Caco-2 (cell line): ENCODE measurements at places on chromosomes 5 and 9.

GRCh38 chr5:147188200-147189108 lies 46.4 kb upstream of the STK32A start:
- no peaks in the 10 kb centered on the region for H3K27me3 ChIP-seq
- H3K36me3 ChIP-seq, result no peaks in the 10 kb centered on the region
- H3K27ac ChIP-seq, result peak overlapping the region; percentile 70
- H3K4me3 ChIP-seq, result no peak overlapping the region

- no peaks in the 10 kb centered on the region for H3K36me3 ChIP-seq
- no peak overlapping the region for H3K4me3 ChIP-seq
- no peak overlapping the region for H3K27ac ChIP-seq
- no peaks in the 10 kb centered on the region for H3K27me3 ChIP-seq
- H3K4me1 ChIP-seq, result no peaks in the 10 kb centered on the region
Measured at GRCh38 chr5:92637247-92637646, 943.8 kb downstream of the NR2F1-AS1 start.

GRCh38 chr9:22049411-22049810 lies 40.3 kb upstream of the CDKN2B start:
- no peak overlapping the region for H3K4me3 ChIP-seq
- peaks cover 22% of the 10 kb centered on the region; the same call in 1 of the 2 replicates for H3K4me1 ChIP-seq
- H3K36me3 ChIP-seq, result no peaks in the 10 kb centered on the region
- no peak for DNase-seq

DNA sequence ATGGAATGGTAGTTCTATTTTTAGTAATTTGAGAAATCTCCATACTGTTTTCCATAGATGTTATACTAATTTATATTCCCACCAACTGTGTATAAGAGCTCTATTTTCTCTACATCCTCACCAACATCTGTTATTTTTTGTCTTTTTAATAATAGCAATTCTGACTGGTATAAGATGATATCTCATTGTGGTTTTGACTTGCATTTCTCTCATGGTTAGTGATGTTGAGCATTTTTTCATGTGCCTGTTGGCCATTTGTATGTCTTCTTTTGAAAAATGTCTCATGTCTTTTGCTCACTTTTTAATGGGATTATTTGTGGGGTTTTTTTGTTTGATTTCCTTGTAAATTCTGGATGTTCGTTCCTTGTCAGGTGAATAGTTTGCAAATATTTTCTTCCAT lies 154.4 kb downstream of the ZSWIM6 start:
- H3K4me3 ChIP-seq, result no peak overlapping the region
- no peaks in the 10 kb centered on the region for H3K4me1 ChIP-seq
- DNase-seq, result no peak

GRCh38 chr9:94743035-94743954 lies 16.8 kb downstream of the AOPEP start:
- H3K4me3 ChIP-seq, result no peak overlapping the region
- H3K27ac ChIP-seq, result no peak overlapping the region
- no peak for DNase-seq
- no peaks in the 10 kb centered on the region for H3K27me3 ChIP-seq
- peaks cover 29% of the 10 kb centered on the region for H3K4me1 ChIP-seq

DNA sequence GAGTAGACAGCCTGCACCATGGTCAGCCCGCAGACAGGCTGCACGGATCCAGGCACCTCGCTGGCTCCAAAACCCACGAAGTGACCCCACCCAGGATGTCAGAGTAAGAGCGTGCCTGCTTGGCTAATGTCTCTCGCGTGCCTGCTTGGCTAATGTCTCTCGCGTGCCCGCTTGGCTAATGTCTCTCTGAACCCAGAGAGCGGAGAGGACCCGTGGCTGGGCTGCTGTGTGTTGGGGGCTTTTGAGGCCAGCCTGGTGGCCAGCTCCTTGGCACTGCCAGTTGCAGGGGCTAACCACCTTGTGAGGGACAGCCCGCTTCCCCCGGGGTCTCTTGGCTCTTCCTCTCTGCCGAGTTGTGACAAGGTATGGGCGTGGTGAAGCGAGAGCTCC lies 8.9 kb upstream of the RXRA start:
- no peak overlapping the region for H3K4me3 ChIP-seq
- H3K4me1 ChIP-seq, result peaks cover 14% of the 10 kb centered on the region
- H3K36me3 ChIP-seq, result no peaks in the 10 kb centered on the region
- H3K27ac ChIP-seq, result no peak overlapping the region
- H3K27me3 ChIP-seq, result no peaks in the 10 kb centered on the region
- no peak for DNase-seq

- H3K4me1 ChIP-seq, result no peaks in the 10 kb centered on the region
- H3K36me3 ChIP-seq, result no peaks in the 10 kb centered on the region
- no peak overlapping the region for H3K27ac ChIP-seq
- H3K4me3 ChIP-seq, result no peak overlapping the region
- no peak for DNase-seq
Measured at GRCh38 chr5:61822584-61822983, 483.4 kb upstream of the KIF2A start.

GRCh38 chr9:89553451-89554010 lies 51.3 kb upstream of the GADD45G start:
- H3K36me3 ChIP-seq, result no peaks in the 10 kb centered on the region
- peaks cover 13% of the 10 kb centered on the region for H3K4me1 ChIP-seq
- no peak for DNase-seq
- no peaks in the 10 kb centered on the region for H3K27me3 ChIP-seq

GRCh38 chr5:132480546-132480892 lies 10.1 kb downstream of the IRF1 start:
- no peaks in the 10 kb centered on the region for H3K36me3 ChIP-seq
- peaks cover 28% of the 10 kb centered on the region for H3K4me1 ChIP-seq
- H3K27ac ChIP-seq, result no peak overlapping the region
- no peak for DNase-seq
- no peaks in the 10 kb centered on the region for H3K27me3 ChIP-seq

- DNase-seq, result peak; percentile 55
- H3K27me3 ChIP-seq, result no peaks in the 10 kb centered on the region
- no peak overlapping the region for H3K4me3 ChIP-seq
- no peak overlapping the region for H3K27ac ChIP-seq
- peaks cover 3% of the 10 kb centered on the region; the same call in 1 of the 2 replicates for H3K4me1 ChIP-seq
Measured at GRCh38 chr5:74212336-74212735, 428.2 kb downstream of the ENC1 start.

DNA sequence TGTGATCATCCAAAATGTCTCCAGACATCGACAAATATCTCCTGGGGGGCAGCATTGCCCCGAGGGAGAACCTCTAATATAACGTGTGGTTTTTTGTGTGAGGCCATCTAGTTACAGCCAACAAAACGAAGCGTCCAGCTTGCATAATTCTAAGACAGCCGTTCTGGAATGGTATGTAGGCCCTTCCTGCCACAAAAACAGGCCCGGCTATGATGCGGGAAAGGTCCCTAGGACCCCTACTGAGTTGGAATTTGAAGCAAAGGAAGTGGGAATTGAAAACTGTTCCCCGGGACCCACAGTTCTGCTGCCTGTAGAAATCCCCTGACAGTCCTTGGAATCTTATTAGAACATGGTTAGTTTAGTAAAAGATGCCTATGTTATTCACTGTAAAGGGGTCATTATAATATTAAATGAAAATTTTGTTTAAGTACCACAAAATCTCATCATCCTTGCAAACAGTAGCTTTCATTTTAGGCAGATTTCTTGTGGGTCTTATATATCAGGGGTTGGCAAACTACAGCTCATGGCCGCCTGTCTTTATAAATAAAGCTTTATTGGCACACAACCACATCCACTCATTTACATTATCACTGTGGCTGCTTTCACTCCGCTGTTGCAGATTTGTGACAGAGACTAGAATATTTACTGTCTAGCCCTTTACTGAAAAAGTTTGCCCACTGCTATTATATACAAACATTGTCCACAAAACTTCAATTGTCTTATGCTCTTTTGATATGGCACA lies 70.7 kb downstream of the MSX2 start:
- H3K27me3 ChIP-seq, result no peaks in the 10 kb centered on the region
- no peaks in the 10 kb centered on the region for H3K36me3 ChIP-seq
- DNase-seq, result no peak
- H3K27ac ChIP-seq, result no peak overlapping the region
- no peaks in the 10 kb centered on the region for H3K4me1 ChIP-seq

DNA sequence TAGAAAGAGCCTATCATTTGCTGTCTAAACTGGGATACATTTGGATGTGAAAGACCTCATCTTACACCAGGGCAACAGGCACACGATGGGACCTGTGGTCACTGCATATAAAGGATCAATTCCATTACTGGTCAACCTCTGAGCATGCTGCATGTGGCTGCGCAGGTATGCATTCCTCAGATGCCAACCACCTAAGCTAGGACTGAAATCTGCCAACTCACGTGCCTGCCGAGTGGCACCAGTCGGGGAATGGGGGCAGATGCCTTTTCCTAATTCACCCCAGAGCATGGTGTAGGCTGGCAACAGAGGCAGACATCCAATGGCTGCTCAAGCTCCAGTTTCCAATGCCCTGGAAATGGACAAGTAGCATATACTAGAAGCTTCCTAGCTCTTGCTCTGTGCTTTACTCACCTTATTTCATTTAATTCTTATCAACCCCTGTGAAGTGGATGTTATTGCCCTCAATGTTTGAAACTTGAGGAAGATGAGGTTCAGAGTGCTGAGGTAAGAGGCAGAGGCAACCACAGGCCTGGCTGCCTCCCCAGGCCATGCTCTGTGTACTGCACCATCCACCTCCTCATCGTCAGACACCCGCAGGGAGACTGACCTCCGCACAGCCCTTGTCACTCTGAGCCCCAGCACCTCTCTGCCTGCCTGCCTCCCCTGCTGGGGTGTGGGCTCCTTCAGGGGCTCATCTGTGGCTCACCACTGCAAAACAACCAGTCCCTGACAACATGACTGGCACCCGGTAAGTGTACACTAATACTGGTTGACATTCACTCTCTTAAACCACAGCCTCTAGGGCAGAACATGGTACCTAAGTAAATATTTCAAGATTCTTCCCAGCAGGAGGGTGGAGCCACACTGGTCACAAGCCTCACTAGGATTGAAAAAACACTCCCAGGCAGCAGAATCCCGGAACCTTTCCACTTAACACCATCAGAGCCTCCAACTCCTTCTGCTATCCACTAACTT lies 228.5 kb downstream of the CRB2 start:
- no peaks in the 10 kb centered on the region for H3K4me1 ChIP-seq
- H3K36me3 ChIP-seq, result no peaks in the 10 kb centered on the region; the same call in 1 of the 2 replicates

GRCh38 chr5:607541-608428 lies 4.4 kb upstream of the CEP72 start:
- H3K27ac ChIP-seq, result no peak overlapping the region
- no peaks in the 10 kb centered on the region for H3K27me3 ChIP-seq

DNA sequence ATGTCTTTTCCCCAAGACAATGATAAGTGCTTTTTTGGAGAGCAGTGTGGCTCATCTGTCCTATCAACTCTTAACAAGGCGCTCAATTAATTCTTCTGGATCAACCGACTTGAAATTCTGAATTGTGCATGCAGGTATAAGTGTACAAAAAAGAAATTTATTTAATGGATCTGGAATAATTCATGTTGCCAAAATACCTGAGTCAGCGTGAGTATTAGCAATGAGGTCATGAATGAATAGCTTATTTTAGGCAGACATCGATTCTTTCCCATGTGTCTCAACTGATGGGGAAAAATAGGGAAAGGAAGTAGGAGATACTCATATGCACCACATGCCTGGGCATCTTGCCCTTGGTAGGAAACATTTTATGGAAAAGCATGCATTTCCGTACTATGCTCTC lies 68.0 kb downstream of the C6 start:
- DNase-seq, result no peak
- H3K27me3 ChIP-seq, result no peaks in the 10 kb centered on the region
- H3K4me3 ChIP-seq, result no peak overlapping the region
- H3K27ac ChIP-seq, result no peak overlapping the region

- H3K4me1 ChIP-seq, result peaks cover 40% of the 10 kb centered on the region
- no peaks in the 10 kb centered on the region for H3K27me3 ChIP-seq
- H3K27ac ChIP-seq, result peak overlapping the region; percentile 87
- H3K4me3 ChIP-seq, result no peak overlapping the region
- no peak for DNase-seq
Measured at GRCh38 chr9:37414503-37414943, 8.0 kb upstream of the GRHPR start.

- no peaks in the 10 kb centered on the region for H3K4me1 ChIP-seq
- H3K36me3 ChIP-seq, result no peaks in the 10 kb centered on the region
- no peaks in the 10 kb centered on the region for H3K27me3 ChIP-seq
- H3K27ac ChIP-seq, result no peak overlapping the region
- DNase-seq, result no peak
Measured at GRCh38 chr9:113567361-113568080, 104.0 kb downstream of the RGS3 start.

DNA sequence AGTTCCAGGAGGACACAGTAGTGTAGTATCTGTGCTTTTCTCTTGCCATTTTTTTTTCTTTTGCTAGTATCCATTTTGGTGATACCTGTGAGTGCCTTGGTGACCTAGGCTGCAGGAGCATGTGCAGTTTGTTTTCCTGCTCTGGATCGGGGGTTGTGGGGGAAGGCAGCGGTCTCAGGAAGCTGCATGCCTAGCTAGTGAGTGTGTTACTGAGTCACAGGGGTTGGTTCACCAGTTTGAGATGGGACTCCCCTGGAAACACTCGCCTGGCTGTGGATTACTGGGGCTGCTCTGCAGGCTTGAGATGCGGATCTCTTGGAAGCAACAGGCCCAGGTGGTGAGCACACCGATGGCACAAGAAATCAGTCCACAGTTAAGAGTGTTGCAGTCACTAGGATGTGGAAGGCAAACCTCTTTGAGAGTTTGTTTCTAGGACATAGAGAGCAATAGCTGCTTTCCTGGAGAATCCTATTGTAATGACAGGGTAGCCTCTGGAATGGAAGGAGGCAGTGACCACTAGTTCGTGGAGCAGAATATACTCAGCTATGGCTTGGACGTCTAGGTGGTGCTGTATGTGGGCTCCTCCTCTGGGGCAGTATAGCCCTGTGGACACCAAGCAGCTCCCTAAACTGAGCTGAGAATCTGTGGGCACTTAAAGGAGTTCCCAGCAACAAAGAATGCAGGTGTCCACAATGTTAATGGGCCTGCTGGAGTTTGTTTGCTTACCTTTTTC lies 20.0 kb upstream of the SPATA31E1 start:
- DNase-seq, result no peak
- no peak overlapping the region for H3K4me3 ChIP-seq
- no peaks in the 10 kb centered on the region for H3K27me3 ChIP-seq
- peaks cover 12% of the 10 kb centered on the region for H3K4me1 ChIP-seq
- H3K27ac ChIP-seq, result no peak overlapping the region

GRCh38 chr5:113282472-113282871 lies 152.3 kb downstream of the TSSK1B start:
- H3K27me3 ChIP-seq, result no peaks in the 10 kb centered on the region; the same call in 1 of the 2 replicates
- H3K4me1 ChIP-seq, result no peaks in the 10 kb centered on the region
- DNase-seq, result no peak
- H3K36me3 ChIP-seq, result no peaks in the 10 kb centered on the region
- H3K27ac ChIP-seq, result no peak overlapping the region
